Psoas muscle (tissue), 8 donors: ENCODE measurements at places on chromosomes 12 and 14. TPM values are rescaled to one million over a fixed set of nuclear protein-coding genes. Genes with fewer than 3 reads are reported as not detected.

The KRT3 gene
- polyA plus RNA-seq: not detected

The MLH3 gene
- 15.7 TPM for polyA plus RNA-seq

The CLEC6A gene
- not detected for polyA plus RNA-seq

The KRT82 gene
- polyA plus RNA-seq: not detected

The ASB2 gene
- polyA plus RNA-seq: 41.2 TPM

The PRIMA1 gene
- 0.19 TPM for polyA plus RNA-seq

The PRKAB1 gene
- 14.9 TPM for polyA plus RNA-seq

The CPNE8 gene
- 1.4 TPM for polyA plus RNA-seq

The STAB2 gene
- polyA plus RNA-seq: not detected

The RPGRIP1 gene
- polyA plus RNA-seq: 0.15 TPM
